ENCODE measurements at places on chromosomes 5 and 9.

DNA sequence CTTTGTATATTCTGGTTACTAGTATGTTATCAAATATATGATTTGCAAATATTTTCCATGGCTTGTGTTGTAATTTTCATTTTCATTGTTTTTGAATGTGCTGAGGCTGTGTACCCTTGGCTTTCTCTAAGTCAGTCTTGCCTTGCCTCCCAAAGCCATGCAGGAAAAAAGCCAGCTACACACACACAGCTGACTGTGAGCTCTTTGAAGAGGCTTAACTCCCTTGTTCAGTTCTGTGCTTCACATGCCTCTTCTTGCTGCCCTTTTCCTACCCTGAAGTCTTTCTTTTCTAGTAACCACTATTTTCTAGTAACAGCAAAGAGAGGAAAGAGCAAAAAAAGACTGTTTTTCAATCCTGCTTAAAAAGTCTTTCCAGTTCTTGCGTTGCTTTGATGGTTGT is 53.9 kb downstream of the KCNN2 start:
- DNase-seq: no peak

DNA sequence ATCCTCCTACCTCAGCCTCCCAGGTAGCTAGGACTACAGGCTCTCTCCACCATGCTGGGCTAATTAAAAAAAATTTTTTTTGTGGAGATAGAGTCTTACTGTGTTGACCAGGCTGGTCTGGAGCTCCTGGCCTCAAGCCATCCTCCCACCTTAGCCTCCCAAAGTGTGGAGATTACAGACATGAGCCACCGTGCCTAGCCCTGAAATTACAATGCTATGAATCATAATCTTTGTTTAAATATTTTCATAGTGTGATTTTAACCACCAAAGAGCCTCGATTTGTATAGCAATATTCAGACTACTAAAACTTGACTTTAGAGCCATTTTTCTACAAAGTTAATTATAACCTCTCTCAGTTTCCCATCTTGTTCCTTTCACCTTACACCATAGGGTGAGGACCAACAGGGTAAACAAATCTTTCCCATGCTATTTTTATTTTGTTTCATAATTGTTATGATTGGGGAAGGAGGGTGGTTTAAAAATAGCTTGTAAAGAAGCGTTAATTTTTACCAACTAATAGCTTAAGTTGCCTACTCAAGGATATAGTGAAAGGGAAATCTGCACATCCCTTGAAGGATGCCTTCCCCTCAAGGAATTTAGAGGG is 32.7 kb downstream of the UBE2D2 start:
- no peak for DNase-seq

- DNase-seq: peak; percentile 72
These were observed 33.9 kb downstream of the VLDLR start for GRCh38 chr9:2655411-2655901.

GRCh38 chr5:7671381-7671993 is 179.4 kb downstream of the CFAP90 start:
- no peak for DNase-seq

DNA sequence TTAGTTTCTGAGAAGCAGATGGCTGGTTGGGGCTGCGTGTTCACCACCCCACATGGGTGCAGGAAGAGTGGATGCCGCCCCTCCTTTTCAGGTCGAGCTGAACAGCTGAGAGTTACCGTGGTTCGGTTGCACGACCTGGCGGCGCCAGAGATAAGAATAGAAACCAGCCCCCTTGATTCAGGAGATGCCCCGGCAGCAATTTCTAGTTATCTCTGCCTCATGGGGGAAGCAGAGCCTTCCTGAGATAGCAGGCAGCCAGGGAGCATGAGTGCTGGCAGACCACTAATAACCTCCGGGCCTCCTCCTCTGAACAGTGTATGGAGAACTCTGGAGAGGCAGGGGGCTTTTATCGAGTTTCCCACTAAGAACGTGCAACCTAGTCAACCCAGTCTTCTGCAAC is 177.8 kb downstream of the NSG2 start:
- no peak for DNase-seq

GRCh38 chr5:120504057-120504456 is 40.0 kb downstream of the PRR16 start:
- no peak for DNase-seq

- no peak for DNase-seq
These were observed 33.8 kb upstream of the ANXA2R start for GRCh38 chr5:43073597-43074546.

Measured in AG04449 (cell line).